Coronary artery (tissue), 2 donors: ENCODE measurements at places on chromosomes 11 and 22.

GRCh38 chr11:94767701-94768601, at the start of gene AMOTL1:
Gene AMOTL1, plus strand, starts transcription at chr11:94768356. Its CDS starts 156 bp downstream, at chr11:94768512.
- DNase-seq, result peak; percentile 94

- DNase-seq, result no peak
Observed at GRCh38 chr11:127340438-127340837, 339.9 kb upstream of the KIRREL3 start.

DNA sequence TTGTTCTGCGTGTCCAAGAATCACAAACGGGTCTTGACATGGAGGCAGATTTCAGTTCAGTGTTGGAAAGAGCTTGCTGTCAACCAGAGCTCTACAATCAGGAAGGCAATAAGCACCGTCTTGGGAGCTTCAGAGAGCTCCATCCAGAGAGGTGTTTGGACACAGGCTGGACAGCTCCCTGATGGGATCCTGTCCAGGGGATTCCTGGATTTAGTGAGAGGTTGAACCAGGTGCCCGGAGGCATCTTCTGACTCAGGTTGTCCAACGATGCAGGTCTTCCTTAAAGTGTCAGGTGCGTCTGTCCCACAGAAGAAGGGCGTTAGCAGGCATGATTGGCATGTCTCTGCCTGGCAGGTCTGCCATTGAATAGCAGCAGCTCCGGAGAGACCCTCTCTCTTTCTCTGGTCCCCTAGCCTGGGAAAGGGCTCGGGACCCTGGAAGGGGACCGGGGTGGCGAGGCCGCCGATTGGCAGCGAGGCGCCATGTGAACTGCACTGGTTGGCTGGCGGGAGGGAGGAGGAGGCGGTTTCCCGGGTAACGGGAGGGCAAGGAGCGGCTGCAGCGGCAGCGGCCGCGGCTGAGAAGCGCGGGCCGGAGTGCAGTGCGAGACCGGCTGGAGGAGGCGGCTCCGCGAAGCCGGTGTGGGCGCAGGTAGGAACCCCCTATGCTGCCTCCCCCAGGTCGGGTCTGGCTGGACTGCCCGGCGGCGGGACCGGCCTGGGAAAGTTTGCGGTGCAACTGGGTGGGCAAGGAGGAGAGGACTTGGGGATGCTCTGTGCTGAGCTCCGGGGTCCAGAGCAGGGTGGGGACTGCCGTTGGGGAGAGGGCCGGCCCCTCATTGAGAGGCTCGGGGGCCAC, 104.1 kb upstream of the E2F8 start:
- no peak for DNase-seq

DNA sequence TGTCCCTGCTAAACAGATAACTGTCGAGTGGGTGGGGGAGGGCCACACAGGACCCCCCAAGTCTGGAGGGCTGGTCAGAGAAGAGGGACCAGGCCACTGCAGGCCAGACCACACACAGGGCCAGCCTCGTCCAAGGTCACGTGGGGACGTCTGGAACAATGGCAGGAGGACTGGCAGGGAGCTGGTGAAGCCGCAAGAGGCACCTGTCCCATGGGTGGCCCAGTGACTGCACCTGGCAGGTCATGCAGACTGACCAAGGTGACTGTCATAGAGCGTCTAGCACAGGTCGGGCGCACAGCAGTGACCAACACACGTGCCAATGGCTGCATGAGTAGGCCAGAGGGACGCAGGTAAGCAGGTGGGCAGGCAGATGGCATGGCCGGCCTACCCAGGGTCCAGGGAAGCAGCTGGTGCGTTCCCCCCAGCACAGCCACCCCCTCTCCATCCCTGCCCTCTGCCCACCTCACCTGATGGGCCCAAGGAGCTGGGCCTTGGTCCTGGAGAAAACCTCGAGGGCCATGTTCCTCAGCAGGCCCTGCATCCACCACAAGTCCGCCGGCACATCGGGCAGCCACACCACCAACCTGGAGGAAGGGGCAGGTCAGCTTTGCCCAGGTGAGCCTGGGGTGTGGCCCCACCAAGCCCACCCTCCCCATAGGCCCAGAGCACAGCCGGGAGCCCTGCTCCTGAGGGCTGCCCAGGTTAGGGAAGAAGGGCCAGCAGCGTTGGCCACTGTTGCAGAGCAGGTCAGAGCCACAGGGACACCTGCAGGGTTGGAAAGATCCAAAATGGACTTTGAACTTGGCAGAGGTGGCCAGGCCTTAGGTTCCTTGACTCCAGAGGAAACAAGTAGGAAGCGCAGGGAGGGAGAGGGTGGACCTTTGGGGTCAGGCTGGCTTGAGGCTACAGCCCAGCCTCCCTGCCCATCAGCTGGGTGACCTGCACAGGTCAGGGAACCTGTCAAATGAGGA, 10.4 kb downstream of the PNPLA5 start:
- no peak for DNase-seq

DNA sequence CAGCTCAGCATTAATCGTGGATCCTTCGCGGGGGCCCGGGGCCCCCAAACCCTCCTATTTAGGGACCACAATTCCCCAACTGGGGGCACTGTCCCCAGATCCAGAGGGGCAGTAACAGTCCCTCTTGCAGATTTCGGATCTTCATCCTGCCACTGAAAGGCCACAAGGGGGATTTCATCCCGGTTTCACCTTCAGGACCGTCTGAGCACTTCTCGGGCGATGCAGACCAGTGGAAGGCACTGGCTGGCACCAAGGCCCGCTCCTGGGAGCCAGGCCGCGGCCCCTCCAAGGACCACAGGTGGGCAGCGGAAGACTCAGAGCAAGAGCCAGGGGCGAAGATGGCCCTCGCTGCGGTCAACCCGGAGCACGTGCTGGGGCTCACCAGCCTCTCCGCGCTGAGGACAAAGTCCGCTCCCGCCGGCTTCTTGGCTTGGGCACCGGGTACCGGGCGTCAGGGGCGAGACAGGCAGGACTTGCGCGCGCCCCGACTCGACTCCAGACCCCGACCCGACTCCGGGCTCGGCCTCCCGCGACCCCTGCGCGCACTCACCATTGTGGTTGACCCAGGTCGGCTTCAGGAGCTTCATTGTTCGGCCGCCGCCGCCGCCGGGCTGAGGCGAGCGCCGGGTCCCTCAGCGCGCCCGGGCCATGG, 517 bp downstream of the HIRA start:
- DNase-seq, result no peak

DNA sequence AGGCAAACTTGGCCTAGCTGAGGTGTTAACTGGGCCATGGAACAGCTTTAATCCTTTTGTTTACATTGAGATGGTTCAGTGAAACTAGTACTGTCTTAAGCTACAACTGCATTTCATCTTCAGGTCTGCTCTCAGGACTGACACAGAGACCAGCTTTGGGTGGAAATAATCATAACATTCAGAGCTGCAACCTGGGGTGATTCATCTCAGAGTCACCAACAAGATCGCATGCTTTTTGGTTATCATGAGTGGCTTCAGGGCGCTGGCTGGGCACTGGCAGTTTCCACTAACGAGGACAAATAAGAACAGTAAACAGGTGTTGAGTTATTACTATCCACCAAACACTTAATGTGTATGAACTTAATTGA, 60.9 kb upstream of the PAX6 start:
- DNase-seq, result no peak

DNA sequence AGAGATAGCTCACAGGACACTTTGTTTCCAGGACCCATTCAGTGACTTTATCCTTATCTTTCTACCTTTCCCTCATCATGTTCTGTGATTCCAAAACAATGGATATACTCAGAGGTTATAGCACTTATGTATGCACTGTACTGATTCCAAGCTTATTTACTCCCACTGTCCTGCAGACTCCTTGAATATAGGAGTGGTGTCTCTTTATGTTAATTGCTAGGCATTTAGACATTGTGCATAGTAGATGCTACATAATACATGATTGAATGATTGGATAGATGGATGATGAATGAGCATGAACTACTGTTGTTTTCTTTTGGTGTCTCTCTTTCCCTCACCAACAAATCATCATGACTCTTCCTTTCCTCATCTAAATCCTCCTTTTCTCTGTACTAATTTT, 279.1 kb upstream of the RAG2 start:
- no peak for DNase-seq

GRCh38 chr22:44117746-44118145, 63.0 kb upstream of the PARVG start:
- no peak for DNase-seq

DNA sequence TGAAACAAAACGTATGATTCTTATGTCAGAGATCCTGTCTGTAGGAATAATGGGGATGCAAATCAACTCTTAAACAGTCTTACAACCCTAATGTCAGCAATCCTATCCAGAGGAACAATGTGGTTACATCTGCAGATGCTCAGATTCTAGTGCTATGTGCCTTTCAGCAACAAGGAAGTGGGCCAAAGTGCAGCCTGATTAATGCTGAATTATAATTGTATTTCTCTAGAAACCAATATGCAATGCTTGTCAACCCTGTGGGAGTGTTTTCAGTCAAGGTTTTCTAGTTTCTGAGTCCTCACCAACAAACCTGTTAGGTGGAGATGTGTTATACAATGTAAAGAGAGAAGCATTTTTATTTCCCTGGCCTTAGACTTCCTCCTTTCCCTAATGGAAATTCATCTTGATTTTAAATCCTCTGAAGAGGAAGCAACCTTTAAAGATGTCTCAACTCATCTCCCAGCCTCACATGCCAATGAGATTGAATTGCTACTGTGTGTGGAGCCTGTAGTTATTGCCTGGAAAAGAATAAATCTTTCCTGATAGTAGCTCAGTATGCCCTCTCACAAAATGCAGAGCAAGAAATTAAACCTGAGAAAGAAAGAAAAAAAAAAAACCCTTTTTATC, 26.2 kb upstream of the TMEM123 start:
- DNase-seq, result no peak

- peak; percentile 47 for DNase-seq
Observed at GRCh38 chr11:69852056-69852455, 32.8 kb upstream of the FGF3 start.
